ENCODE measurements at places on chromosomes 7 and 10. TPM values are rescaled to one million over a fixed set of nuclear protein-coding genes. Genes with fewer than 3 reads are reported as not detected.

GRCh38 chr10:129057856-129058663 is 409.0 kb upstream of the MGMT start:
- no peaks in the 10 kb centered on the region for H3K36me3 ChIP-seq
- no peaks in the 10 kb centered on the region for H3K27me3 ChIP-seq

DNA sequence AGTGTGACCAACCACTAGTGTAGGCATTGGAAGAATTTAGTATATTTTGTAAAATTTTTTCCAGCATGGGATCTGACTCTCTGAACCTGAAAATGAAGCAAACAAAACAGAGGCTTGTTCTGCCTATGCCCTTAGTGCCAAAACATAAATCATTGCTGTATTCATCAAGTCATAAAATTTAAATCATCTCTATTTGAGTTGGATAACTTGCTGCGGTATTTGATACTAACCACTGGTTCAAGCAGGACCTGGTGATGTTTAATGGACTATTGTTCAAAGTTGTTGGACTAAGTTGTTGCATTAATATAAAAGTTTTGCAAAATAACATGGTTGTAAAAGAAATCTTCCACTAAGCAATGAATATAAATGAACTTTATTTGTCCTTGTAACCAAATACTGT is 19.8 kb upstream of the RPA3 start:
- no peak overlapping the region for H3K4me3 ChIP-seq
- H3K4me1 ChIP-seq = peaks cover 5% of the 10 kb centered on the region
- no peaks in the 10 kb centered on the region for H3K27me3 ChIP-seq
- no peaks in the 10 kb centered on the region for H3K36me3 ChIP-seq
- DNase-seq = no peak

DNA sequence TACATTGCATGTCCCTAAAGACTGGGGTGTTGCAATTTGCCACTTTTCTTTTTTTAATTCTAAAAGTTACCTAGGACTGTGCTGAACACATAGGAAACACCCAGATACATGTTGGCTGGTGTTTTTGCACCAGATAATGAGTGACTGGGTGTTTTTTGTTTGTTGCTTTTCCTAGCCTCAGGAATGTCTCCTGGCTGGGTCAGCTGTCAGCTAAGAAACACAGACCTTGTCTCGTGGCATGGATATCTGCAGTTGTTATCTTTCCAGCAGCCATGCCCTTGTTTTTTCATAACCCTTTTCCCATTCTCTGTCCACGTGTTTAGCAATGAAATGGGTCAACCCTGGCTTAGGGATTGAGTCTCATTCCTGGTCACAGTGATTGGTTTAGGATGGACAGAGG is 433.9 kb upstream of the ZMIZ1 start:
- H3K27ac ChIP-seq = no peak overlapping the region
- H3K27me3 ChIP-seq = no peaks in the 10 kb centered on the region
- no peak overlapping the region for H3K4me3 ChIP-seq
- H3K36me3 ChIP-seq = no peaks in the 10 kb centered on the region
- no peak for DNase-seq
- H3K4me1 ChIP-seq = peaks cover 12% of the 10 kb centered on the region

ENTPD7 gene
- total RNA-seq = 4.1 TPM

DNA sequence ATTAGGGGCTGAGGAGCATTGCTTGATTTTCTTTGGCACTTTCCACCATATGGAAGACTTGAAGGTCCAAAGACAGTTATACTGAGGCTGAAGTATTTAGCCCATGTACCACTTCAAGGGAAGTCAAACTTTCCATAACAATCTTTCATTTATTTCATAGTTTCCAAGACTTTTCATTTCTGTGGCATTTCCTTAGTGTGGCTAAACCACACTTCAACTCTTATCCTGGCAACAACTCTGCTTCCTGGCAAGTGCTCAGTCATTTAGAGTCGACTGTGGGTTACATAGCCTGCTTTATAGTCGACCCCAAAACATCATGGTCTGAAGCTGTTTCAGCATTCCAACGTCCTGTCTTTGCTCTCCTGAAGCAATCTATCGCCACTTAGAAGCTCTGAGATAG is 343.0 kb upstream of the SEMA3D start:
- no peak overlapping the region for H3K27ac ChIP-seq
- DNase-seq = no peak
- H3K36me3 ChIP-seq = no peaks in the 10 kb centered on the region

DNA sequence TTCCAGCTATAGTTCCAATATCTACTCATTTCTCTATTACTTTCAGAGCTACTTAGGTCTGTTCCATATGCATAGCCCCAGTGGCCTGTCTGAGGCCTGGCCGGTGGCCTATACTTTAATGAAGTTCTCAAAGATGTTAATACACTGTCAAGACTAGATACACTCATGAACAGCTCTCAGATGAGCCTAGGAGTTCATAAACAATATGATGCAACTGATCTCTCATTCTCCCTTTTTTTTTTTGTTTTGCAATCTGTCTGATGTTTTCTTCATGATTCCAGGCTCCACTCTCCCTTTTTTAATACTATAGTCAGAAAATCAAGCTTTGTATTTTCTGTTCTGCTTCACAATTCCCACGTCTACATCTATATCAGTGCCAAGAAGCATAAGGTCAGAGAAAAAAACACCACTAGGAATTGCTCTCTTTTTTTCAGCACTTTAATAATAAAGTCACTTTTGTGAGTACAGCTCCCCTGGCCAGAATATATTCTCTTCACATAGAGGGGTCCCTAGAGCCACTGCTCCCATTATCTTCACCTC is 321.0 kb downstream of the C7orf25 start:
- no peaks in the 10 kb centered on the region for H3K4me1 ChIP-seq
- DNase-seq = no peak
- no peaks in the 10 kb centered on the region for H3K27me3 ChIP-seq
- no peak overlapping the region for H3K4me3 ChIP-seq
- no peaks in the 10 kb centered on the region for H3K36me3 ChIP-seq
- no peak overlapping the region for H3K27ac ChIP-seq

DNA sequence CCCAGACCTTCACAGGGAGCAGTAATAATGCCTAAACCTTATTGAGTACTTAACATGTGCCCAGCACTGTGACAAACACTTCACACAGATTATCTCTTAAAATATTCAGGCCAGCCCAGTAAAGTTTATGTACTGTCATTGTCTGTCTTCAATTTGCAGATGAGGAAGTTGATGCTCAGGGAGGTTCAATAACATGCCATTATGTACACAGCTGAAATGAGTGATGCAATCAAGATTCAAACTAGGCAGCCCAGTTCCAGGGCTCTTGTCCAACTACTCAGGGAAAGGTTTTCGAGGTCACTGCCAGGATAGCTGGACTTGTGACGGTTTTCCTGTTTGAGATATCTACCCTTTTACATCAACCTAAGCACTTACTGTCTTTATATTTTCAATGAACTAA is 56.1 kb downstream of the AUTS2 start:
- no peak overlapping the region for H3K4me3 ChIP-seq
- H3K27me3 ChIP-seq = peaks cover 15% of the 10 kb centered on the region
- no peaks in the 10 kb centered on the region for H3K4me1 ChIP-seq
- H3K27ac ChIP-seq = no peak overlapping the region
- no peak for DNase-seq
- H3K36me3 ChIP-seq = no peaks in the 10 kb centered on the region

DNA sequence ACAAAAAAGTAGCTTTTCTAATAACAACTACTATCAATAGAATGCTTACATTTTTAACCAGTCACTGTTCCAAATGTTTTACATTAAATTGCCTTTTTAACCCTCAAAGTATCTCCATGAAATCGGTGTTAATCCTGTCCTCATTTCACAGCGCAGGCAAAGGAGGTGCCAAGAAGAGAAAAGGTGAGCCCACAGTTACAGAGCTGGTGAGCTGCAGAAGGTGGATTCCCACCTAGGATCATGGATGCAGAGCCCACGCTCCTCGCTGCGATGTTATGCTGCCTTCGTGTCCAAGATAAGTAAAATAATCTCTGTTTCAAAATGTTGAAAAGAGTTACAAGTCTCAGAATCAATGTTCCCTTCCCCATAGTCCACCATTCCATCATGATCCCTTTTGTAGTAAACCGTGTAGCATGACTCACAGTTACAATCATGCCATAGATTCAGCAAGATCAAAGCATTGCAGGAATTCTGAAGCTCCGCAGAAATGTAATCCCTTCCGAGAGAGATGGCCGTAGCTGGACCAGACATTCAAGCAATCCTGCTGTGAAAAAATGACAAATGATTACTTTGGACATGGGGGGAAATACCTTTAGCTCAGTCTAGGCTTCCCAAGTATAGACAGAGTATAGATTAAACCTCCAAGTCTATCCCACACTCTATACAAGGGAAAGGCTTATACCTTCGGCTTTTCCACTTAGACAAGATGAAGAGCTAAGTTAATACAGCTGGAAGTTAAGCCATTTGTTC is 394.7 kb upstream of the AKR1E2 start:
- peaks cover 6% of the 10 kb centered on the region for H3K27me3 ChIP-seq
- no peak overlapping the region for H3K4me3 ChIP-seq
- no peak for DNase-seq
- no peaks in the 10 kb centered on the region for H3K4me1 ChIP-seq

DNA sequence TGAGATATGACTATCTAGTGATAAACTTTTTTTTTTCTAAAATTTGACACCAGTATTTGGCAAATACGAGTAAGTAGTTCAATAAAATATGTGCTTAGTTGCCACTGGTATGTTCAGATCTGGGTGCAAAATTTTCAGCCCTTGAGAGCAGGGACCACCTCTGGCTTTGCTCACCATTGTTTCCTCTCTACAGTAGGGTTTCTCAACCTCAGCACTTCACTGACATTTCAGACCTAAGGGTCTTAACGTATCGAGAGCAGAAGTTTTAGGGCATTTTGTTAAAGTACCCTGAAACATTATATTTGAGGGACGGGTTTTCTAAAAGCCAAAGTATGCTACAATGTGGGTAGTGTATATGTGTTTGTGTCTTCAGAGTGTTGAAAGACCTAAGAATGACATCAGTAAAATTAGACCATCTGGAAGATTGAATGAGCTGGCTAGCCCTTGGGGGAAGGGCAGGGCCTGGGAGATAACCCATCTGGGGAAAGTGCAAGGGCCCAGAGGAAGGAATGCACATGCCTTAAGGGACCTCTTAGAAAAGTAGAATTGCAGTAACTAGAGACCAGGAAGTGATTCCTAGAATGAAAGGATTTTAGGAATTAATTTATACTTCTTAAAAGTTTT is 11.8 kb downstream of the BZW2 start:
- H3K4me3 ChIP-seq = no peak overlapping the region
- peak overlapping the region; percentile 31 for H3K27ac ChIP-seq
- H3K27me3 ChIP-seq = no peaks in the 10 kb centered on the region
- DNase-seq = no peak

NUTM2A gene
- total RNA-seq = 0.35 TPM

- no peak overlapping the region for H3K27ac ChIP-seq
- H3K27me3 ChIP-seq = no peaks in the 10 kb centered on the region
- peaks cover 16% of the 10 kb centered on the region for H3K4me1 ChIP-seq
- H3K36me3 ChIP-seq = peaks cover 18% of the 10 kb centered on the region
Observed at GRCh38 chr10:15847481-15847880, 12.8 kb downstream of the MINDY3 start.

PPRC1 gene
- 42.6 TPM for total RNA-seq

AASS gene
- total RNA-seq = 3.5 TPM
